ENCODE measurements at places on chromosomes 5 and 9.
A peak's percentile ranks its signal among the peaks of the same experiment; 100 is the strongest.

DNA sequence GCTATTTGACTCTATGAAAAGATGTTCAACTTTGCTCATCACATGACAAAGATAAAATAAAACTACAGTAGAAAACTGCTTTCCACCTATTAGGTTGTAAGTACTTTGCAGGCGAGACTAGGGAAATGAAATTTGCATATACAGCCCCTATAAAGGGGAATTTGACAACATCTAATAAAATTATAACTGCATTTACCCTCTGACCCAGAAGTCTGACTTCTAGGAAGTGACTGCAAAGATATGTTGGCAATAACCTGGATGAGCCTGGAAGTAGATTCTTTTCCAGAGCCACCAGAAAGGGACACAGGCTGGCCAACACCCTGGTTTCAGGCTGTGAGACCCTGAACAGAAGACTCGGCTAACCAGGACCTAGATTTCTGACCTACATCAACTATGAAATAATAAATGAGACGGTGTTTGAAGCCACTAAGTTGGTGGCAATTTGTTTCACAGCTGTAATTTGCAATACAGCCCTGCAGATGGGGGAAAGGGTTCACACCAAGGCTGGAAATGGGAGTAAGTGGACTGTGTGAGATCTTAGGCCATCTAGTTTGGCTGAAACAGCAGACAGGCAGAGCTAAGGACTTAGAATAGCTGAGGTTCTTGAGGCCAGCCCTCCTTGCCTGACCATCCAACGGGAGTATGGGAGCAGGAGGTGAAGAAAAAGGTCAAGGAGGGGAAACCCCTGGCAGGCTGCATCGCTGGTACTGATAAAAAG is 106.6 kb downstream of the SIL1 start:
- DNase-seq, result no peak

DNA sequence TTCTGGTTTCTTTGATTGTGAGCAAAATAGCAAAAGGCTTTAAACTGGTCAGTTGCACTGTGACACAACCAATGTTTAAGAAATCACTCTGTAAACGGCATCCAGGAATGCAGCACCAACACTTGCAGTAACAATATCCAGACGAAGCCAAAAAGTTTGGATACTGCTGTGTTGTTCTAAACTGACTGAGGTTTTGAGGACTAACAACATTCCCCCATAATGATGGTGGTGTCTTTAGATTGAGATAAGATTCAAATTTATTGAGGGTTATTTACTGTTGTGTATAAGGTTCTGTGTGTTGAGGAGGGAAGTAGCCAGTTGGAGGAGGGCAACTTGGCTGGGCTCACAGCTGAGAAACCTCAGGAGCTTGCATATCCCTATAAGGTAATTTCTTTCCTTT is 353.6 kb downstream of the BNC2 start:
- DNase-seq, result no peak

GRCh38 chr5:180007582-180007981 is 64.0 kb downstream of the RNF130 start:
- no peak for DNase-seq

DNA sequence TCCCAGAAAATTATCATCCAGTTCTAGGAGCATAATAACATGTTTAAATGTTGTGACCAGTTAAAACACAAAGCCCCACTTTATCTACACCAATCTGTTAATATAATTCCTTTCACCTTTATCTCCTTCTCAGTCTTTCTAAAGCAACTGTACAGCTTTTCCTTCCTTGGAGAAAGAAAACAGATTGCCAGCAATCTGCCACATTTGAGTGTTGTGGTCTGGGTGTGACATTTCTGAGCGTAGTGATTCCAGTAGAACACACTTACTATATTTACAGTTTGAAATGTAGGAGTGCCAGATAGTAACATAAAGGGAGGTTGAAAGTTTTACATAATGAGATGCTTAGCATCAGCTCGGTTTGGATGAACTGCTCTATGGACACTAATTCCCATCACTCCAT is 76.1 kb downstream of the KCNN2 start:
- no peak for DNase-seq

DNA sequence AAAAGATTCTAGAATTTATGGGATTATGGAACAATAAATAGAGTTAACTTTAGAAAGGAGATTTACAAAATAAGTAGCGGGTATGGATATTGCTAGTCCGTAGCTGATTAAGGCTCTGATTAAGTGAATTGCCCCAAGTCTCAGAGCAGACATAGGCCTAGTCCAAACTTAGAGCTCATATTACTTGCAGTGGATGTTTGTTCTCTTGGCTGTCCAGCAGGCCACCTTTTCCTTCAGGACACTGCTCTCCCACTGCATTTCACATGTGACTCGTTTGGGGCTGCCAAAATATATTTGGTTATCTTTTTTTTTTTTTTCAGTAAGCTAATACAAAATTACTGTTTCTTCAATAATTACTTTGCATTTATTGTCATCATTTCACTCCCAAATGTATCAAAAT is 76.6 kb downstream of the ARRDC3 start:
- DNase-seq, result no peak

GRCh38 chr9:108845507-108845906 is 10.3 kb downstream of the ACTL7B start:
- no peak for DNase-seq

DNA sequence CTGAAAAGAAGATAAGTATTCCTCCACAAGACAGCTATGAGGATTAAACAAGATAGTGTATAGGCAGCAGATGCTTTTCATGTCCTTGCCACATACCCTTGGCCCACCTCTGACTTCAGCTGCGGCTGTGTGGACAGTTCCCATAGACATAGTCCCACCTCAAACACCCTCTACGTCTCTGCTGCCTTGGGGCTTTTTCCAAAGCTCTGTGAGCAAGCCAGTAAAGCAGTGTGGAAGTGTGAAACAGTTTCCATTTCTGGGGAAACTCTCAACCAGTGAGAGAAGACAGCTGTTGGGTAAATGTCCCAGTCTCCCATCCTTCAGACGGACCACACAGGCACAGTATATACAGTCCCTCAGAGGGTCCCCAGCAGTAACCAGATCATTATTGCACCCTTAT is 125.5 kb downstream of the CDK5RAP2 start:
- no peak for DNase-seq

GRCh38 chr5:16178745-16179372 is 732 bp downstream of the MARCHF11 start:
- DNase-seq, result peak; percentile 50

- no peak for DNase-seq
Observed at GRCh38 chr9:73083519-73083918, 68.1 kb upstream of the ANXA1 start.

GRCh38 chr5:78634229-78634628 is 14.3 kb downstream of the LHFPL2 start:
- no peak for DNase-seq

GRCh38 chr9:125536776-125537175 is 170.2 kb downstream of the MAPKAP1 start:
- no peak for DNase-seq

- peak; percentile 49 for DNase-seq
Observed at GRCh38 chr5:7754997-7755596, 95.8 kb downstream of the CFAP90 start.

DNA sequence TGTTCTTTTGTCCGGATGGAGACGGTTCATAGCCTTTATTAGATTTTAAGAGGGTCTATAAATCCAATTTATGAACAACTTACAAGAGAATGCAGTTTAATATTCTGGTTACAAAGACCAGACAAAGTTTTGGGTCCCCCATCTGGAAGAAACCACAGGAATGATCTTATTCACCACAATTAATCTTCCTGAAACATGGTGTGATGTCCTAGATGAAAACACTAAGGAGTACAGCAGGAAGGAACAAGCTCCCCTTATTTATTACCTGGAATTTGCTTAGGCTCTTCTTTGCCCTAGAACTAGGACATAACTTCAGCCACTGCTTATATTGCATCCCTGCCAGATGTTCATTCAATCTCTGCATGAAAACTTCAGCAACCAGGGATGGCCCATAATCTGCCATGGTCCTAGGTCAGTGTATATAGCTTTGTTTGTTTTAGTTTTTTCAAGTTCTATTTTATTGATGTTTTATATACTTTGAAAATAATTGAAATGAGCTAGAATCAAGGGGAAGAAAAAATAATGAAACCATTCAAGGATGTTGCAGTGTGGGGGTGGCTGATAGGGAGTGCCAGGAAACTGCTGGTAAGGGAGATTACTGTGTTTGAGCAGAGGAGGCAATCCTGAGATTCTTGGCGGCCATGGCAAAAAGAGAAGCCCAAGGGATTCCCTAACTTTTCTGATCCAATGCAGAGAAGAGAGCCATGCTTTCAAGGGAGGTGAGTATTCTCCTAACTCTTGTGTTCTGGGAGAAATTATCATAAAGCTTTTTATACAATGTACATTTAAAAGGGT is 16.8 kb downstream of the TXNDC8 start:
- DNase-seq, result no peak

GRCh38 chr5:147956842-147957223 is 50.5 kb upstream of the C5orf46 start:
- no peak for DNase-seq

DNA sequence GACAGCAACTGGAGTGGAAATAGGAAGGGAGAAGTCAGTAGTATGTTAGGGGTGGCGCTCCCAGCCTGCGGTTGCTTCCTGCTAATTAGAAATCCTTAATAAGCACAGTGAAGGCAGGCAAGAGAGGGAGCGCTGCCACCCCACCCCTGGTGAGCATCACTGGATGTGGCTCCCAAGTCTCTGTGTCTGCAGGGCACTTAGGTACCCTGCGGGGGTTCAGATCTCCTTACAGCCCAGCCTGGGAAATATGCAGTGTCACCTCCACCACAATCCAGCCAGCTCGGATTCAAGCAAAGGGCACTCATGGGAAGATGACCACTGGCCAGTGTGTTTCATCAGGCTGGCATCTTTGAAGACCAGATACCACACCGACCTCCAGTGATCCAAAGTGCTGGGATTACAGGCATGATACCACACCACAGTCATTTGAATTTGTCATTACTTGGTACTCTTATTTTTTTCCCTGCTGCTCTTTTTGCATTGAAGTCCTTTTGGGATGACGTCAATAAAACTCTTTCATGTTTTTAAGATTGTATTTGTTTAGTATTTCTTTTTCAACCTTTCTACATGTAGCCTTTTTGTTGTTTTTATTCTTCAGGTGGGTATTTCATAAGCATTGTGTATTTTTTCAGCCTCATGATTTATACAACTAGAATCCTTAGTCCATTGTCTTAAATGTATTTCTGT is 90.1 kb downstream of the ANKRD18B start:
- DNase-seq, result no peak

- DNase-seq, result no peak
Observed at GRCh38 chr5:521680-522079, 2.6 kb downstream of the SLC9A3 start.

GRCh38 chr9:21070171-21070571 is 7.6 kb downstream of the IFNB1 start:
- DNase-seq, result no peak

GRCh38 chr9:124849801-124850200 is 3.5 kb upstream of the WDR38 start:
- no peak for DNase-seq

DNA sequence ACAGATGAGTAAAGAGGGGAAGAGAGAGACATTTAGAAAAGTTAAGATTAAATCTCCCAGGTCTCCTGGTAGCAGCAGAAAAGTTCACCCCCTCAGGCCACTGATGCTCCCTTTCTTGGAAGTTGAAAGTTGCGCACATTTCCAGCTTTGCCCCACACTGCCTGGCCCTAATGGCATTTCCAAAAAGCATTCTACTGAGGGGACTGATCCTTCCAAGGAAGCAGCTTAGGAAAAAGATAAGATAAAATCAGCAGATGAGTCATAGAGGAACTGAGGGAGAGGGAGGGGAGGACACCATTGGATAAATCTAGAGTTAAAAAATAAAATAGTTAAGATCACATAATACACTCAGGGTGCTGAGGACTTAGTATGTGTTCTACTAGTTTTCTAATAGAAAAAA is 67.6 kb upstream of the SLC12A2 start:
- no peak for DNase-seq

DNA sequence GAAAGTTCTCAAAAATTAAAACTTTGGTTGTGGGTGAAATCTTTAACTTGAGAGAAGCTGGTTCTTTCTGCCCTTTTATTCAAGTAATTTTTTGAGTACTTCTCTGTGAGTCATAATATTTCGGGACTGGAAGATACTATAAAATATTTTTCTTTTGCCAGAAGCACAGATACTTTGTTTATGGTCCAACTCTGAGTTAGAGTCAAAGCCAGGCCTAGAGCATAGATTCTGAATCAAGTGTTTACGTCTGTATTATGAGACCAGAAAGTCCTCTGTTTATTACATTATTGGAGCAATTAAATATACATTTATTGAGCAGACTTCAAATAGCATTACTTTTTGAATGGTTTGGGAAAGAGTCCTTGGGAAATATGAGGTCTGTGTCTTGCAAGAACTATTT is 187.9 kb downstream of the FER start:
- no peak for DNase-seq
